NCI-H460 (cell line): ENCODE measurements at places on chromosomes 7 and 10. TPM values are rescaled to one million over a fixed set of nuclear protein-coding genes. Genes with fewer than 3 reads are reported as not detected.

The PTPRN2 gene
- 2.9 and 3.5 TPM in 2 replicates for total RNA-seq

The EEF1AKMT2 gene
- total RNA-seq: 44.3 and 44.7 TPM in 2 replicates

The LBX1 gene
- 0.10 and 0.12 TPM in 2 replicates for total RNA-seq

The DNAAF5 gene
- 37.1 and 41.5 TPM in 2 replicates for total RNA-seq

The CPVL gene
- total RNA-seq: 30.0 and 33.0 TPM in 2 replicates

The HOXA10 gene
- total RNA-seq: 9.8 and 11.9 TPM in 2 replicates

The ZNF467 gene
- total RNA-seq: 3.3 TPM in 2 replicates

- no peak for DNase-seq
These were observed 40.9 kb upstream of the ELAPOR2 start for GRCh38 chr7:87100326-87100725.

- DNase-seq: no peak
These were observed 266.7 kb upstream of the PHF14 start for GRCh38 chr7:10706875-10707493.

DNA sequence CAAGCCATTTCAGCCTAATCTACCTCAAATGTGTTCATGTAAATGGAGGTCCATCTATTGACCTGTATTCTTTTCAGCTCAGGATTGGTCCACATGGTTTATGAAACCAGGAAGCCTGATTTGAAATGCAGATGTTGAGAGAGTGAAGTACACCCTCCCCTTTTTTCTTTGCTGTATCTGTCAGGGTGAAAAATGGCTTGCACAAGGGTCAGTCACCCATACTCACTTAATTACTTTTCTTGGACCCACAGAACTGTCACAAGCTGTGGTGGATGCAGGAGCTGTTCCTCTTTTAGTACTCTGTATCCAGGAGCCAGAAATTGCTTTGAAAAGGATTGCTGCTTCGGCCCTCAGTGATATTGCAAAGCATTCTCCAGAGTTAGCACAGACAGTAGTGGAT, 41.2 kb downstream of the SPAG6 start:
- DNase-seq: no peak

DNA sequence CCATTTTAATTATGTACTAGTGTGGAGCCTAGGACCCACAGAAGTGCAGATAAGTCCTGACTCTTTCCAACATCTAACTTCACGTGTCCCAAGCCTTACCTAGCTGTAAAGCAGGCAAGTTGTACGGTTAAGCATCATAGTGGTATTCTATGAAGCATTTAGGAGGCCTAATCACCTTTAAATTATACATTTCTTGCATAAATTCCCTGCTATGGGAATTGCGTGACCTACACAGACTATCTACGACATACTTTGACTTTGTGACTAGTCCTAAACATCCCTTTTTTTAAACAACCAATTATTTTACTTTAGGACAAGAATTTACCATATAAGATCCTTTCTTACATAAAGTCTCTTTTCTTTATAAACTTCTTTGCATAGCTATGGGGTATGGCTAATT, 37.7 kb upstream of the LRGUK start:
- no peak for DNase-seq

- no peak for DNase-seq
These were observed 5.5 kb downstream of the RASSF4 start for GRCh38 chr10:44965104-44965503.

GRCh38 chr7:93862651-93863050, 27.9 kb downstream of the TFPI2 start:
- no peak for DNase-seq

GRCh38 chr10:15035385-15036301, 8.1 kb upstream of the OLAH start:
- DNase-seq: no peak

DNA sequence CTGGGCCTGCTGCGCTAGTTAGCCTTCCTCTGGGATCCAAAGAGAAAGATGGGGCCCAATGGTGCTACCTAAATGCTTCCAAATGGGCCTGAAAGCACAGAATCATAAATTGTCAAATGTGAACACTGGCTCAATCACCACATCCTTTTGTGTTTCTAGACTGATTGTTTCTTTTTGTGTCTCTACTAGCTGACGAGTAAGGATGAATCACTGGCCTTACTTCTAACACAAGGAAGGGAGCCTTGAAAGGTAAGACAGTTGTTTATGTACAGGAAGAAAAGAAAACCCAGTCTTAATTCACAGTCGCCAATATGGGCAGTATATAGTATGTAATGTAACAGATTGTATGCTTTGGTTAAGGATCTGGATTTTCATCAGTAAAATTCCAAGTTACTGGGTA, 89.5 kb downstream of the ZNF92 start:
- DNase-seq: no peak

- no peak for DNase-seq
These were observed 10.2 kb upstream of the EPC1 start for GRCh38 chr10:32357056-32357735.

DNA sequence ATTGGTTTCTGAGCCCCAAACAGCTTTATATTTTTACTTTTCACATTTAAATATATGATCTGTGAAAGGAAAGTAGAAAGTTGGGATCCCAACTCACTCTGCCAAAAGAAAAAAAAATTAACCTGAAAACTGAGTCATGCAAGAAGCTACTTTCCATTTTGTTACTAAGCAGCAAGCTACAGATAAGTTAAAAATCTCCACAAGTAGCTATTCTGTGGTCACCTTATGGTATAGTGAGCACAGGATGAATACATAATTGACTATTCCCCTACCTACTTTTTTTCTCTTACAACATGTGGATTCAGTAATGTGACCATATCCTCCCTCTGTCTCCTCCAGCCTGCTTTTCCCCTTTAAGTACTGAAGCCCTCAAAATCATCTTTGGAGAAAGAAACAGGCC, 30.3 kb upstream of the CREB3L2 start:
- no peak for DNase-seq

DNA sequence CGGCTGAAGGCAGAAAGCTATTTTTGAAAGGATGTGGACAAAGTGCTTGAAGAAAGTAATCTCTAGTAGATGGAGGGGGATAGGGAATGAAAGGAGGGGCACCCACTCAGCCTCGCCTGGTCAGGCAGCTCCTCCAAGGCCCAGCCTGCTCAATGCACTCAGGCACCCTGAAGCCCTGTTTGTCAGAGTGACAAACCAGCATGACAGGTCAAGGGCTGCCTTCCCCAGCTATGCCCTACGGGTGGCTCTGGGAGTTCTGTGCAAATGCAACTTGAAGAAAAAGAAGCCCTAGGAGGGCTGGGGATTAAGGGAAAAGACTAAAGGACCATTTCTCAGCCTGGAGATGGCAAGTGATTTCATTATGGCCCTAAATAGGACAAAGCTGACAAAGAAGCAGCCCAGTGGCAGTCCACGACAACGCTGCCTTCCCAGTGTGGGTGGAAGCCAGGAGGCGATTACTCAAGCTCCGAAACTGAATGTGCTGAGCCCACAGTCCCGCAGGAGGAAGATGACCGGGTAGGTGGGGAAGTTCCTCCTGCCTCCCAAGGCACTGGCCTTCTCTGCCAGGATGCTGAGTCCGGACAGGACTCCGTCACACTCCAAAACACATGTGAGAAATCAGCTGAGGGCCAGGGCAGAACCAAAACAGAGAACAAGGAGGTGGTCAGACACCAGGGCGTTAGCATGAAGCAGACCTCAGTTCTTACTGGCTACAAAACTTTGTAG, 16.3 kb downstream of the LIPA start:
- no peak for DNase-seq

- no peak for DNase-seq
These were observed 476.0 kb upstream of the MKI67 start for GRCh38 chr10:128602183-128602582.

- no peak for DNase-seq
These were observed 337.7 kb downstream of the GATA3 start for GRCh38 chr10:8392216-8392615.

GRCh38 chr7:76236224-76236623, 34.5 kb downstream of the SRRM3 start:
- no peak for DNase-seq

DNA sequence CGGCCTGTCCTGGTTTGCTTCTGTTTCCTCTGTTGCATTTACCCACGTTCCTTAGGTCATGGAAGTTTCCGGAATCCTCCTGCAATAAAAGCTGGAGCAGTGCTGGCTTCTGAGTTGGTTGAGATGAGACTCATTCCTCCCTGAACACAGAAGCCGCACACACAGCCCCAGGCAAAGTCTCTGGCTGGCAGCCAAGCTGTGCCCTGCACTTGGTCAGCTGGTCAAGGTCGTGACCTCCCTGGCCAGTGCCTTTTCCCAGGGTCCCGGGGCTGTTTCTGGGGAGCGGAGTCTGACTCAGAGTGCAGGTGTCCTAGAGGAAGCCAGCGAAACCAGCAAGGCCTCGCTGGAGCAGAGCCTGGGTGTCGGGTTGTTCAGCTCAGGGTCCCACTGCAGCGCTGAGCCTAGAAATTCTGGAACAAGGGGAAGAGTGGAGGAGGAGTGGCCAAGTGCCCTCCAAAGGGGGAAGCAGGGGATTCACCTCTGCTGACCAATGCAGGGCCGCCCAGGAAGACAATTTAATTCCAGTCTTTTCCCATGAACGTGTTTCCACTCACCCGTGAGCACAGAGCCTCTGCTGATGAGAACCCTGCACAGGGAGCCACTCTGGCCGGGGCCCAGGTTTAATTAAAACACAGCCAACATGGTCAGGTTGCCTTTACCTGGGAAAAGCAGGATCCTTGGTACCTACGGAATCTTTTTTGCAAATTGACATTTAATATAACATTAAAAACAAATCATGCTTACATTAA, 245.5 kb upstream of the PPP2R2D start:
- no peak for DNase-seq

DNA sequence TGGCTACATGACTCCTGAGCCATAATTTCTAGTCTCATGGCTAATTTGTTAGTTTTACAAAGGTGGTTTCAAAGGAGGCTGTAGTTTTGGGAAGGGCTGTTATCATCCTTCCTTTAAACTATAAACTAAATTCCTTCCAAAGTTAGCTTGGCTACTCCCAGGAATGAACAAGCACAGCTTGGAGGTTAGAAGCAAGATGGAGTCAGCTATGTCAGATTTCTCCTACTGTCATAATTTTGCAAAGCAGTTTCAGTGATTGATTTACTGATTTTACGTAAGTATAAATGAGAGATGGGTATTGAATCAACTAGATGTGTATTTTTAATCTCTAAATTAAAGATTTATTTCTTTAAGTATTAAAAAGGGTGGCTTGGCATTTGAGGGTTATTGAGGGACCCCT, 79.9 kb downstream of the PHTF2 start:
- no peak for DNase-seq

- no peak for DNase-seq
These were observed 6.7 kb downstream of the FRAT1 start for GRCh38 chr10:97325754-97326153.

- DNase-seq: no peak
These were observed 53.5 kb upstream of the AGBL3 start for GRCh38 chr7:134932707-134933370.
